ENCODE measurements at places on chromosomes 1 and 21.
A peak's percentile ranks its signal among the peaks of the same experiment; 100 is the strongest.

- DNase-seq, result no peak
Measured at GRCh38 chr1:162689745-162690671, 57.7 kb downstream of the DDR2 start.

DNA sequence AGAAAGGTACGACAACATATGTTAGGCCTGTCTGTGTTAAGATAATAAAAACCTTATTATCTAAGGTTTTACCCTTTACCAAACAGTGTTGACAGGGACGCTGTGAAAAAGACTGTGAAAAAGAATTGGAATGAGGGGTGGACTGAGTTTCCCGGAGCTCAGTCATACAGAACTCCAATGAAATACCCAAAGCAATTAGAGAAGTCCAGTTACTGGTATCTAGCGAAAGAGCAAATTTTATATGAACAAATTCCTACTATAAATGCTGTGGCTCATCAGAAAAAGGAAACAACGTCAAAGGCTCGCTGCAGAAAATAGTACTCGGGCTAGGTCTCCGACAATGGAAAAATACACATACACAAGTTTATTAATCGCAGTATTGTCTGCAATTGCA lies 708 bp upstream of the RBBP5 start:
- DNase-seq, result no peak

- DNase-seq, result peak; percentile 45
Measured at GRCh38 chr1:205313563-205314308, 7.8 kb downstream of the NUAK2 start.

GRCh38 chr1:58722967-58723366 lies 23.1 kb upstream of the MYSM1 start:
- no peak for DNase-seq

GRCh38 chr21:34642211-34643075 lies 26.4 kb upstream of the CLIC6 start:
- no peak for DNase-seq

DNA sequence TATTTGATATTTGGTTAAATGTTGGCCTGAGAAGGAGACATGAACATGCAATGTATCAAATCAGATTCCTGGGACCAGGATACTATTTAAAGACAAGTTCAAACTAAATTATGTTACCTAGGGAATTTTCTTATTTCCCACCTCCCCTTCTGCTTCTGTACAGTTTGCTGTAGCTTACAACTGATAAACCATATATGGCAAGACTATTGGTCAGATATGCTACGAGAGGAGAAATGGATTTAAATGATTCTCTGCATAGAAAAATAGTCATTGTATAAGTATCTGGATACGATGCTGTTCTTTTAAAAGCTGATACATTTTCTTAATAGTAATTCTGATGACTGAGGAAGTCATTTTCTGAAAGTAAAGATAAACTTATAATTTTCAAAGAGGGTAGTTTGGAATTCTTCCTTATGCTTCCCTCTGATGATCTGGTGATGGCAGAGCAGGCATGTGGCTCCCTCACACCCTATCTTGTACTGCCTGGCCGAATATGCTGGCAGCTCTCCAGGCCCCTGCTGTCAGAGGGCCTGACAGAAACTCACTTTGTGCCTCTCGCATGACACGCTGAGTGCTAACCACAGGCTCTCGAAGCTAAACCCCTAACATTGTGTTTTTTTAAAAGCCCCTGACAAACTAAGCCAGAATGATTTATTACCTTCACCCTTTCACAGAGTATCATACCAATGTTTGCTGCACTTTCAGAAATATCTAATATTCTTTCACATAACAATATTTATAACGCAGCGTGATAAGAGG lies 19.4 kb downstream of the RRP15 start:
- DNase-seq, result no peak

DNA sequence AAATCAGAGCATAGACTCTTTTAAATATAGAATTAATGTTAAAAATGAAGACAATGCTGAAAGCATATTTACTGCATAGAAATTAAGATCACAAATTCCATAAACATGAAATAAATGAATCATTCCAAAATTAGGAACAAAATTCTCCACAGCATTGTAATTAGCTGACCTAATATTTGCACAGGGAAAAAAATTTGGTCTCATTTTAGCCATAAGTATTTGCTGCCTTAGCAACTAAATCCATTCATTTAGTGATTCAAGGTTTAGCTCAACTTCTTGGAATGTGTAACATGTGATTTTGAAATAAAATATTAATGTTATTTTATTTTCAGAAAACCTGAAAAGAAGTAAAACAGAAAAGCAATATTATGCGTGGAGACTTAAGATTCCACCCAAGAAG lies 25.5 kb downstream of the ADAMTS5 start:
- no peak for DNase-seq

DNA sequence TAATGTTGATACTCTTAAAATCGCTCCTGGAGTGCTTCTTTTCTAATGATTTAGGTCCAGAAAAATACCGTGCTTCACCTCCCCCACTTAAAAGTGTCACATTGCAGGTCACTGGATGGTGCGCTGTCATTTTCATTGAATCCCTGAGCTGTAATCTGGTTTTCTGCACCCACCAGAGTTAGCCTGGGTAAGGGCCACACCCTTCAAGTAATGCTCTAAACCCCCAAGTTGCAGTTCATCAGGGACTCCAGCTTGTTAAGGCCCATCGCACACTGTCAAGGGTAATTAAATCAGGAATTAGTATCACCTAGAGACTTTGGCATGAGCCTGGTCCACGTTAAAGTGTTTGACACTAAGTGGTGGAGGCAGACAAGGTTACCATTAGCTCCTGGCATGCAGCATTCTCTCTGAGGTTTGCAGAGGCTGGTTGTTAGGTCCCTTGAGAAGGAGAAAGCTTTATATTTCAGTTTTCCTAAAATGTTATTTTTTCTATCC lies 34.0 kb downstream of the ASTN1 start:
- no peak for DNase-seq

- DNase-seq, result peak; percentile 6
Measured at GRCh38 chr1:54053745-54054437, 483 bp downstream of the TCEANC2 start.

DNA sequence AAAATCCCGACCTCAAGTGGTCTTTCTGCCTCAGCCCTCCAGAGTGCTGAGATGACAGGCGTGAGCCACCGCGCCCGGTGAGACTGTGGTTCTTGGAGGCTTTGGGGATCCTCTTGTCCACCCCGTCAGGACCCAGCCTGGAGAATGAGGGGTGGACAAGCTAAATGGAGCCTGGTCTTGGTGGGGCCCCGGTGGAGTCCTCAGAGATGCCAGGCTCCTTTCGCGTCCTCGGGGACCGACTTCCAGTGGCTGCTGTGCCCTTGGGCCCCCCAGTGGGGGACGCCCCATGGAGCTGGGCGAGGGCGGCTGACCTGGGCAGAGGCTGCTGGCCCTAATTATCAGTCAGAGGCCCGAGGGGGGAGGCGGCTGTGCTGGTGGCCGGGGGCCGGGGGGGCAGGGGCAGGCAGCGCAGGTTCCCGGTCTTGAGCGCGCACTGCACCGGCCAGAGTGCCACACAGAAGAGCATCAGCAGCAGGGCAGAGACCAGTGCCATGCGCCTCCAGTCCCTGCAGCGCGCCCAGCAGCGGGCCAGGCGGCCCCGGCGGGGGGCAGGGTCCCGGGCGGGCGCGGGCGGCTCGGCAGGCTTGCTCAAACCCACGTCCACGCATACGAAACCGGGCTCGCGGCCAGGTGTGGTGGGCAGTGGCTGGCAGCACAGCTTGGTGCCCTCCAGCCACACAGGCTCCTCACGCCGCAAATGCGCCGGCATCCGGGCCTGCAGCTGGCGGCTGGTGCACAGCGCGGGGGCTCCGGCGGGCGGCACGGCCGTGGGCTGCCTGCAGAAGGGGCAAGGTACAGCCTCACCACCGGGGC lies 2.4 kb downstream of the RNF223 start:
- no peak for DNase-seq

DNA sequence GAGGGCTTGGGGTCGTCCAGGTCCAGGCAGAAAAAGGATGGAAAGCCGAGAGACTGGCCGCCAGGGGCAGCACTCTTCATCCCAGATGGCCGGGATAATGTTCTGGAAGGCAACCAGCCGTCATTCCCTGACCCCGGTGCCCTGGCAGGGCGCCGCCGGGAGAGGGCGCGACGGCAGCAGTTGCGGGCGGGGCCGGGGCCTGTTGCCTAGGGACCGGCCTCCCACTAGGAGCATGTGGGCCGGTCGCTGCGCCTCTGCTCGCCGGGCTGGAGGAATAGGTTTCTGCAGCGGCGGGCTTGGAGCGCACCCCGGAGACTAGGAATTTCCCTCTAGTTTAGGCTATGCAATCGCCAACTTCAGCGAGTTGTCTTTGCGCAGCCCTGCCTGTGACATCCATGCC lies 11.0 kb downstream of the DMRTB1 start:
- no peak for DNase-seq

DNA sequence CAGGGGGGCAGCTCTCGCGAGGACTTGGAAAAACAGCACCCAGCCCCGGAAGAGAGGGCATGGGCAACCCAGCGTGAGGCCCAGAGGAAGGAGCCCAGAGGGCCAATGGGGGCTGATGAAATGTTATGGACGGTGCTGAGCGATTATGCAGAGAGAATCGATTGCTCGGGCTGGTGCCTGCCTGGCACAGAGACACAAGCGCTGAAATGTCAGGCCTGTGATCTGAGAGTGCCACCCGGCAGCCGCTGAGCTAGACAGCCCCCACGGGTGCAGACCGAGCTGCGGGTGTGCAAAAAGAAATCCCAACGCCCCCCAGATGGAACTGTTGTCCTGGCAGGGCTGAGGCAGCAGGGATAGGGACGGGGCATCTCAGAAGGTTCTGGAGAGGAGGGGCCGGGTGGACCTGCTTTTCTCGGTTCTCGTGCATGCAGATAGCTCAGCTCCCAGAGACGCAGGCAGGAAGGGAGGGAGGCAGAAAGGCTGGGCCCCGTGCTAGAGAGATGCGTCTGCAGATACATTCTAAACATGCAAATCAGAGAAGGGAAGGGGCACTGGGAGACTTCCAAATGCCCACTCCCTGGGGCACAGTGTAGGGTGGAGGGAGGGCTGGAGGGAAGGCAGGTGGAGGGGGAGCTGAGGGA lies 41.5 kb downstream of the TAS1R2 start:
- DNase-seq, result no peak

DNA sequence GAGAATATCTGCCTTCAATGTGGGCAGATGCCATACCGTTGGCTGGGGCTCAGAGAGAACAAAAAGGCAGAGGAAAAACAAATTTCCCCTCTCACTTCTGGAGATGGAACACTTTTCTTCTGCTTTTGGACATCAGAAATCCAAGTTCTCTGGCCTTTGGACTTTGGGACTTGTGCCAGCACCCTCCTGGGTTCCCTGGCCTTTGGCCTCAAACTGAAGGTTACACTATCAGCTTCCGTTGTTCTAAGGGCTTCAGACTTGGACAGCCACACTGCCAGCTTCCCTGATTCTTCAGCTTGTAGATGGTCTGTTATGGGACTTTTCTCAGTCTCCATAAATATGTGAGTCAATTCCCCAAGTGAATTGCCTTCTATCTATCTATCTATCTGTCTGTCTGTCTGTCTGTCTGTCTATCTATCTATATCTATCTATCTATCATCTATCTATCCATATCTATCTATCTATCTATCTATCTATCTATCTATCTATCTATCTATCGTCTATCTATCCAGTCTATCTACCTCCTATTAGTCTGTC lies 778.1 kb upstream of the TMPRSS15 start:
- DNase-seq, result no peak

DNA sequence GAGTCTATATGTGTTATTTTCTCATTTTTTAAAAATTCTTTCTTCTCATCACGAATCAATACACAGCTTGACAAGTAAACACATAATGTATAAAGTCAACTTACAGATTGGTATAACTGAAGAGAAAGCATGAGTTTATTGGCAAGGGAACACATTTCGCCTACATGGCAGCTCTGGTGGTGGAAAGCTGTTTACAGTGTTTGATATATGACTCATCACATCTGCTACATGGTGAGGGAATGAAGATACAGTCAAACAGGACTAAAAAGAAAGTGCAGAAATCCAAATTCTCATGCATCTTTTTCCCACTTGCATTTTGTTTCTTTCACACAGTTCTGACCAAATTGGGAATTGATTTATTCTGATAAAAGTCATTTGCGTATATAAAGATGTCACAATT lies 122.2 kb upstream of the ADGRL4 start:
- DNase-seq, result no peak

DNA sequence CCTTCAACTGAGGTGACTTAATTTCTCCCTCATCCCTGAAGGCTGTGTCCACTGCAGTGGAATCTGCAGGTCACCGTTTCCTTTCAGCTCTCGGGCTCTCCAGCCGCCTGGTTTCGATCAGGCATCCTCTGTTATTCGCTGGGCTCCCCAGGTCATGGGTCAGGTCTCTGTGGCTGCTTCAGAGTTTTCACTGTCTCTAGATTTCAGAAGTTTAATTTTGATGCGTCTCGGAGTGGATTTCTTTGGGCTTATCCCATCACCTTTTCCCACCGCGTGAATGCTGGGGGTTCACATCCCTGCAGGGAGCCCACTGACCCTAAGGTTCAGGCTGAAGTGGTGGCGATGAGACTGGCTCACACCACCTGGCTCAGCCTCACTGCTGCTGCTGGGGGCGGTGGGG lies 3.3 kb downstream of the ACTRT2 start:
- DNase-seq, result no peak

DNA sequence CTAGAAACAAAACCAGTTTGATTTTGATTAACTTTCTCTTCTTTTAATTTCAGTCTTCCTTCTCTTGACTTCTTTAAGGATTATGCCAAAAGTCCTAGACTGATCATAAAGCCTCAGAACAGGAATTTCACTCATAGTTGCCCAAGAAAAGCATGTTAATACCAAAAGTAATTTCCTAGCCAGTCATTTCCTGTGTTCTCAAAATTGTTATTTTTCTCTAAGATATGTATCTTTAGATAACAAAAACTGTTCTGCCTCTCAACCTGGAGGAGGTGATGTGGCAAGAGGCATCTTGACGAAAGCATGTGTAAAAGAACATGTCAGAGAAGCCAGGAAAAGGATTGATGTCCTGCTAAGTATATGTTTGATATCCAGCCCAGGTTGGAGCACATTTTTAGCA lies 78.0 kb upstream of the IPO9 start:
- no peak for DNase-seq

GRCh38 chr1:90716552-90717355 lies at the start of gene BARHL2:
Gene BARHL2, minus strand, starts transcription at chr1:90717302. Its CDS starts 107 bp downstream, at chr1:90717195.
- no peak for DNase-seq

GRCh38 chr1:231162297-231162969 lies 575 bp downstream of the TRIM67 start:
- DNase-seq, result no peak

DNA sequence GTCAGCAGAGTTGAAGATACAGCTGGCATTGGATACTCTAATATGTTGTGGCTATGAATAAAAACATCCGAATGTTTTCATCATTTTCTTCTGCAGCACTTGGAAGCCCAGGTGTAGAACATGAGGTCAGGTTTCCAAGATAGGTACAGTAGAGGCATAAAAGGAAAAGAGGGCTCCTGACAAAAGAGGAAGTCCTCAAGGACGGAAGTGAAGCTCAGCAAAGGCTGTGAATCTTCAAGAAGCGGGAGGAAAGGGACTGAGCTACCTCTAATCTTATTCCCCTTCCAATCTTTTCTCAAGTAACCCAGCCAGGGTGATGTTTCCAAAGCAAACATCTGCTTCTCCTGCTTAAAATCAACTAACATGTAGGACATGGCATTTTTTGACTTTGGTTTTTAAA lies 4.4 kb upstream of the PIK3C2B start:
- DNase-seq, result no peak

GRCh38 chr1:172154551-172154950 lies 265.9 kb upstream of the C1orf105 start:
- DNase-seq, result peak; percentile 51

All from CD4-positive, alpha-beta T cell treated with Interleukin-2 at 100 ng/mL for 4 hours (primary cell).